ENCODE measurements at places on chromosomes 2 and 18. TPM values are rescaled to one million over a fixed set of nuclear protein-coding genes. Genes with fewer than 3 reads are reported as not detected.

DNA sequence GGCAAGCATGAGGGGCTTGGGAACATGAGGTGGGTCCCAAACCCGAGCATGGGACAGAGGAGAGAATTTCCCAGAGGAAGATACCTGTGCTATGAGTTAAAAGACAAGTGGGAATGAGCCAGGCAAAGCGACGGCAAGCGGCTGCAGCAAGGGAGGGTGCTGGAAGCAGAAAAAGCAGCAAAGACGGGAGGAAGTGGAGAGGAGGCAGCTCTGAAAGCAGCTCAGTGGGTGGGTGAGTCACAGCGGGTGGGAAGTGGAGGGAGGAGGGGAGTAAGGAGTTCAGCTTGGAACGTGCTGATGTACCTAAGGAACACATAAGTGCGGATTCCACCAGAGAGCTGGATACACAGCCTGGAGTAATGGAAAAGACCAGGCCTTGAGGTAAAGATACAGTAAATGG is 41.4 kb downstream of the THUMPD2 start:
- no peak for DNase-seq

DNA sequence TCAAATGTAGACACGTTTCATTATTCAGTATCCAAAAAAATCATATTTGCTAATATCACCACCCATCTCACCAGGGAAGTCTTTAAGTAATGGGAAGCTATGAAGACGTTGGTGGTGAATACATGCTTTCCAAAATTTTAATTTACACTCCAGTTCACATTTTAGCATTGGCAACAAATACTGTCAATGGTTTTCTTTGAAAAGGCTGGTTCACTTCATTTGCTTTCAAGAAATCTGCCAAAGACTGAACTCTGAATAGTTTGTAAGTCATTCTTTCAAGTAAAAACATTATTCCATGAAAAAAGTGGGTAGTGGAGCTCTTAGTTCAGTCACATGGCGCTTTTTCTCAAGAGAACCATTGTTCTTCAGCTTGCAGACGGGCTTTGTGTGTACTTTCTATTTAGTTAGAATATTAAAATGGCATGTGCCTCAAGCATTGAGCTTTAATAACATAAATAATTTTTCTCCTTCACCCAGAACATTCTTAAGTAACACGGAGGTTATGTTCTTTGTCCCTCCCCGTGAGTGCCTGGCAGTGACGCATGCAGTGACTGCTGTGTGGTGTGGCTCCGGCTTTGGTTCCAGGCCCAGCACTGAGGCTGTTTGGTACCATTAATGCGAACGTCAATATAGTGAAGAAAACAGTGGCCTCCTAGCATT is 300.0 kb upstream of the HDAC4 start:
- no peak for DNase-seq

DNA sequence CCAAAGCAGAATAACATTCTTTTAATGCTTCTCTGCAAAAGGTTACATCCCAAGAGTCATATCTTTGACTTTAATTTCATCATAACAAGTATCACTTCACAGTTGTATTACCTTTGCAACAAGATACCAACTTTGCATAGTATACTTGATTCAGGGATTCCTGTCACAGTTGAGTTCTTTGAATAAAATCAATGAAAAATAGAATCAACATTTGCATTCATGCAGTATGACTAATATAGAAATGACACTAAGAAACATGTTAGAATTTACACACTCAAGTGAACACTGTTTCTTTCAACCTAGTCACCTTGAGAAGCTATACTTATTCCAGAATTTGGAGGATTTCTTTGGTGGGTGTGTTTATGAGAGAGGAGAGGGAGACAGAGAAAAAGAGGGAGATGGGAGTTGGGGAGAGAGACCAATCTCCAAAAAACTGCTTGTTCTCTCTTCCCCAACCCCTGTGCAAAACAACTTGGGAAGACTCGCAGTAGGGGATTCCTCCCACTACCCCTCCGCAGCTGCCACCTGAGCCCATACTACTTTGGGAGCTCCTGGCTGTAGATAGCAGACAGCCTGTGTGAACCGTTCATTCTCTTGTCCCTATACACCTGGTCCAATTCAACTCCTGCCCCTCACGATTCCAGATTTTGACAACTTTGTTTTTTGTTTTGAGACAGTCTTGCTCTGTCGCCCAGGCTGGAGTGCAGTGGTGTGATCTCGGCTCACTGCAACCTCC is 57.7 kb downstream of the PELI1 start:
- DNase-seq: no peak

- DNase-seq: no peak
These were observed 1142.1 kb downstream of the CNTNAP5 start for GRCh38 chr2:125167152-125167551.

DNA sequence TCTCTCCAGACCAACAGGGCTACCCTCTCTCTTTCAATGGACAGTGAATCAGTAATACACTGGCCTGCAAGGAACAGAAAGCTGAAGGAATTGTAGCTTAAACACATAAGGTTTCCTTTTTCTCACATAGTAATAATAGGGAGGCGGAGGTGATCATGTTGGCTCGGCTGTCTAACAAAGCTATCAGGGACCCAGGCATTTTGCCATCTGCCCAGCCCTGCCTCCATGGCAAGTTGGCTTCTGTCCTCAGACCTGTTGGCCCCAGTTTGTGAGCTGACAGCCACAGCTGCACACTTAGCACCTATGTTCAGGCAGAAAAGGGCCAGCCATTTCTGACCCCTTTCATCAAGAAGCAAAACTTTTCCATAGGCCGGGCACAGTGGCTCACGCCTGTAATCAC is 2.0 kb upstream of the CHRNG start:
- no peak for DNase-seq

DNA sequence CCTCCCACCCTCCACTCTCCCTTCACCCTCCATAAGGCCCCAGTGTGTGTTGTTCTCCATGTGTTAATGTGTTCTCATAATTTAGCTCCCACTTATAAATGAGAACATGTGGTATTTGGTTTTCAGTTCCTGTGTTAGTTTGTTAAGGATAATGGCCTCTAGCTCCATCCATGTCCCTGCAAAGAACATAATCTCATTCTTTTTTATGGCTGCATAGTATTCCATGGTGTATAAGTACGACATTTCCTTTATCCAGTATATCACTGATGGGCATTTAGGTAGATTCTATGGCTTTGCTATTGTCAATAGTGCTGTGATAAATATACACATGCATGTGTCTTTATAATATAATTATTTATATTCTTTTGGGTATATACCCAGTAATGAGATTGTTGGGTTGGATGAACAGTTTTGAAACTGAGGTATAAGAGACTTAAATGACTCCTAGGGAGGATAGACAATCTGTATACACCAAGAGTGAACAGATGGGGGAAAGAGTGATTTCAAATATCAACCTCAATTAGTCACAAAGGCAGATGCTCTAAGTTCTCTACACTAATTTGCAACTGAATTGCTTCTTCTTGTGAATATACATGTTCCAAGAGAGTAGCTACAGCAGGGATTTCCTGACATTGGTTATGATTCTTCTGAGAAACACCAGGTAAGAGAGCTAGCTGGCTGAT is 23.7 kb downstream of the CWC22 start:
- no peak for DNase-seq

GRCh38 chr2:161107265-161107664 is 53.0 kb upstream of the TANK start:
- no peak for DNase-seq

DNA sequence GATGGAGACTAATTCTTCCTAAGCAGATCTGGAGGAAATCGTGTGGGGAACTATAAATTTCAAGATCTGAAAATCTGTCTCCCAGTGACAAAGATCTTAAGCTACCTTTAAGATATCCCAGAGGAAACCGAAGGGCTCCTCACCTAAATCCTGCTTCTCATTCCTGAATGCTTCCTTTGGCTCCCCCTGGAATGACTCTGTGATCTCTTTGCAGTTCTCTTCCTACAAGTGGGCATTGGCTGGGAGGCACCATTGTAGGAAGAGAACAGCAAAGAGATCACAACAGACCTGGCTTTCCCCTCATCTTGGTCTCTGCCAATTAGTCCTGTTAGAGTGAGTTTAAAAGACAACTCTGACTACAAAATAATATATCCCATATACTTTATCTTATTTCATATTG is 70.0 kb upstream of the KCNH7 start:
- DNase-seq: no peak

DNA sequence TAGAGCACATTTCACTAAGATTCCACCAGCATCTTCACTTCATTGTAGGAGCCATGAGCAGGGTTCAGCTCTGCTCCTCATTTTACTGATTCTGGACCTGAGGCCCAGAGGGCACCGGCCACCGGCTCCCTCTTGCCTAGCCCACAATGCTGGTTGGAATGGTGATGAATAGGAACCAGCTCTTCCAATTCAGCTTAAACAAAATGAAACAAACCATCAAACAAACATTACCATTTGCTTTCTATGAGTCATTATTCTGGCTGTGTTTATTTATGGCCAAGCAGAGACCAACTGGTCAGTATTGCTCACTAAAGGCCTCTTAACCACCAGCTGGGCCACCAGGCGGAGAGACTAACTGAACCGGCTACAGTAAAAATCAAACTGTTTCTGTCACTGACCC is 176.7 kb downstream of the MTX2 start:
- DNase-seq: no peak

DNA sequence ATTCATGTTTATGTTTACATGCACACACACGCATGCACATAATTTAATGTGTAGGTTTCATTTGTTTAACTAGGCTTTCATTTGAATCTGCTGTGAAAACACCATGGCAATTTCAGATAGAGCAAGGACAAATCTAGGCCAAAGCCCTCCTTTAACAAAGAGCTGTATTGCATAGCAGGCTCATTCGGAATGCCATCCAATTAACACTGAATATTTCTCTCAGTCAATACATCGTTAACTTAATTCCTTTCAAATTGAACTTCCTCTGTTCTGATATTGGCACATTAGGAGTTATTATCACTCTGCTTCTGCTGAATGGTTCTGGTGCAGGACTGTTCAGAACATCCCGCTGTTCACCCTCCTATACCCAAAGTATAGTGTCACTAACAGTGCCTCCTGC is 435.1 kb upstream of the CDH20 start:
- DNase-seq: no peak

DNA sequence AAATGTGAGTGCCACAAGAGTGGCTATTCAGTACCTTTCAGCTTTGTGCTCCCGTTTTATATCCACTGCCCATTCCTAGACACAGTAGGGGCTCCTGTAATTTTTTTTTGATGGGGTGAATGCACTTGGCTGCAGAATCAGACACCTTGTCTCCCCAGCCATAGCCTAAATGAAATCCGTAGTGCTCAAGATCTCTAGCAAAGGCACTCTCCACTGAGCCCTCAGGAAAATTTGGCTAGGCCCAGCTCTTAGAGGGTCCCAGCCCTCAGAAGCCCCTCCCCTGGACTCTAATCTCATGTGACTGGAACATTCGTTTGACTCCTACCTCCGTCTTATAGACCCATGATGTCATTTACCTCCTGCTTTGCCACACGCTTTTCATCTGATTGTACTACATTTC is 323.9 kb downstream of the SMAD2 start:
- DNase-seq: no peak

- no peak for DNase-seq
These were observed 85.4 kb downstream of the XDH start for GRCh38 chr2:31329081-31329625.

PROC gene
- polyA plus RNA-seq: 0.27 TPM

SLC5A7 gene
- 0.11 TPM for polyA plus RNA-seq

SLC11A1 gene
- not detected for polyA plus RNA-seq

UPP2 gene
- polyA plus RNA-seq: not detected

MARCHF4 gene
- not detected for polyA plus RNA-seq

VSNL1 gene
- 6.9 TPM for polyA plus RNA-seq

GALNT14 gene
- 4.0 TPM for polyA plus RNA-seq

LONRF2 gene
- polyA plus RNA-seq: not detected

SUMO1 gene
- 106 TPM for polyA plus RNA-seq

LINC00305 gene
- not detected for polyA plus RNA-seq

CTAGE1 gene
- polyA plus RNA-seq: not detected

Measured in muscle of arm (tissue), 14 donors.